ENCODE measurements at places on chromosomes 5 and 9.

DNA sequence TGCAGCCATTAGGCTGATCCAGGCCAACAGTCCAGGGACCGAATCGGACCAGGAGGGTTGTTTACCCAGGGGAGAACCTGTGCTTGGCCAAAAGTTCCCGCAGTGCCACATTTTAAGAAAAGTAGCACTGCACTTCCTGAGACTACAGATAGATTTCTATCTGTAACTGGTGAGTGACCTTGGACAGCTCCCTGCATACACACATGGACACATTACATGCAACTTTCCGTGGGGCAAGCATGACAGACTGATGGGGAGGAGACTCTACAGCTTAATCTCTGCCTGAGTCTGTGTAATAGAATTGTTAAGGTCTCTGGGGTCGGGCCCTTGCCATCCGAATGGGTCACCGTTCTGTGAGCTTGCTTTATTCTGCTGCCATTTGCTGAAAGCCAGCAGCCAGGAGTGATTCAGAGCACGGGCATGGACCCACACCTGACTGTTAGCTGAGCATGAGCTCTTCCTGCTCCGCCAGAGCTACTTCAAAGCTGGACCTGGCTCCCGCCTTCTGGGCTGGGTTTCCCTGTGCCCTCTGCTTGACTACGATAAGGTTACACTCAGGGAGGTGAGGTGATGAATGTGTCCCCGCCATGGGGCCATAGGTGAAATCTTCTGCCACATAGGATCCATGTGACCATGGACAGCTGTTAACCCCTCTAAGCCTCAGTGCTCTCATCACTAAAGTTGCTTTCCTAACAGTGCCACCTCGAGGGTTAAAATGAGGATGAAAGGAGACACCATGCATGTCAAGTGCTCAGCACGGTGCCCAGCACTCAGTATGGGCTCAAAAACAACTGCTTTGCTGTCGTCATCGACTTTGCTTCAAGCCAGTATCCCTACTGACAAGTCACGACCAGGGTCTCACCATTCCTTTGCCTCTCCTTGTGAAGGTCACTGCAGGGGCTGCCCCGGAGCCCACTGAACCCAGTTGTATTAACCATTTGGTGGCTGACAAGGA is 200.0 kb downstream of the MELK start:
- DNase-seq = no peak

DNA sequence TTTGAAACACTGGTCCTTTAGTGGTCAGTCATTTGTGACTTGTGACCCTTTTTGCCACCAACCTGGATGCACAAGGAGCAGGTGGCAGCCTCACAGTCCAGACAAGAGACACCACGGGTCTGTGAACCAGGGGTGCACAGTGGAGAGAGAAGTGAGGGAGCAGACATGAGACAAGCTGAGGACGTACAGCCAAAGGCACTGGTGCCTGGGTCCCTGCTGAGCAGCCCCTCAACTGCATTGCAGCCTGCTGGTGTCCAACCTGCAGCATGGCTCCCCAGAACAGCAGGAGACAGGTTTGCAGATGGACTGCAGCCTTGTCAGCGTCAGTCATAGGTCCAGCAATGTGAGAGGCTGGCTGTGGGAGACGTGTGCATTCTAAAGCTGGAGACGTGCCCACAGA is 124.2 kb upstream of the FSTL4 start:
- DNase-seq = no peak

DNA sequence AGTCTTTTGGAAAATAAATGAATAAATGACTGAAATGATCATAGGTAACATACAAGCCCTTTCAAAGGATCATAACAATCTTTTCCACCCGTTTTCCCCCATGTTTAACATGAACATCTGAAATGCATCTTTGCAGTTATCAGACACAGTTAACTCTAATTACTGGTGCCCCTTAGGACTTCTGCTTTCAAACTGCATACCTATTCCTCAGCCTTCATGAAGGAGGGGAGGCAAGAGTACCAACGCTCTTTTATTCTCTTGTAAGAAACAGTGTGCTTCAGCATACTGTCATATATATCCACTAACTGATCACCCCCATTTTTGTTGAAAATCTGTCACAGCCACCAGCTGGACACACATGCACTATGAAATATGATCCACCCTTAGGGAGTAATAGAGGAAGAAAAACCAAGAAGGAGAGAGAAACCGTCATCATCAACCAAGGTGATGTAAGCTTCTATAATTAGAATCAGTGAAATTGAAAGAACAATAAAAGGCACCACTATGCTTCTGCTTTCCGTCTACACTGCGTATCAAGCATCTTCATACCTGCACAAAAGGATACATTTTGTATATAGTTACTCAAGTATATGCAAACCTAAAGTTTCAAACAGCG is 98.7 kb downstream of the RAPGEF6 start:
- DNase-seq = peak; percentile 89

GRCh38 chr9:108045851-108046250 is 556.3 kb upstream of the KLF4 start:
- DNase-seq = no peak

DNA sequence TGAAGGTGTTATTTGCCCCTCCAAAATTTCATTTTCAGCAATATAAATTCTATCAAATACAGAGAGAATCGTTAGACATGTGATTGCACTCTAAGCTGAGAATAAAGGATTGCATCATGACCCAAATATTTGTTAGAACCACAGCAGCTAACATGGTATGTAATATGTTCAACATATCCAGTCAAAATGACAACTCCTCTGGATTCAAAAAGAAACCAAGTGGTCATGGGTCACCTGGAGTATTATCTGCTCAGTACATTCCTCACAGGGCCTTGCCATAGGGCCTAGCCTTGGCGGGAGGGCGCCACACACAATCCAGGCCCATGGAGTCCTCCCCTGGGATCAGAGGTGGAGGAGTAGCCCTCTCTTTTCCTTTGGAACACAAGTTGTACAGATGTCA is 179.2 kb downstream of the HSD17B3 start:
- DNase-seq = no peak

- DNase-seq = no peak
Observed at GRCh38 chr5:172403189-172403796, 51.0 kb downstream of the SH3PXD2B start.

DNA sequence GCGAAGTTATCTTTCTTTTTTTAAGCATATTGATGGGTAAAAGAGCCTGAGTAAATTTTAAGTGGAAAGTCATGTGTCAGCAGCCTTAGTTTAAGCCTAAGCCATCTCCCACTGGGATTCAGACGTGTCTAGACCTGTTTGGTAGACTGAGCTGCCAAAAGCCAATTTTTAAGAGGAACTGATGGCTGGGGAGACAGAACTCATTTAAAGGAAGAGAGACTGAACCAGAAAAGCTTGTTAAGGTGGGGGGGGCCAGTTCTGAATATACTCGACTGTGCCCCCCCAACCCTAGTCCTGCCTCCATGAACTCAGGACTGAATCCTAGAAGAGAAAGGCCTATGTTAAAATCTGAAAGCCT is 58.3 kb upstream of the PLPP1 start:
- peak; percentile 97 for DNase-seq

GRCh38 chr5:34687269-34688011 is 31.3 kb downstream of the RAI14 start:
- DNase-seq = no peak

GRCh38 chr5:116971131-116971530 is 396.5 kb upstream of the SEMA6A start:
- DNase-seq = no peak

DNA sequence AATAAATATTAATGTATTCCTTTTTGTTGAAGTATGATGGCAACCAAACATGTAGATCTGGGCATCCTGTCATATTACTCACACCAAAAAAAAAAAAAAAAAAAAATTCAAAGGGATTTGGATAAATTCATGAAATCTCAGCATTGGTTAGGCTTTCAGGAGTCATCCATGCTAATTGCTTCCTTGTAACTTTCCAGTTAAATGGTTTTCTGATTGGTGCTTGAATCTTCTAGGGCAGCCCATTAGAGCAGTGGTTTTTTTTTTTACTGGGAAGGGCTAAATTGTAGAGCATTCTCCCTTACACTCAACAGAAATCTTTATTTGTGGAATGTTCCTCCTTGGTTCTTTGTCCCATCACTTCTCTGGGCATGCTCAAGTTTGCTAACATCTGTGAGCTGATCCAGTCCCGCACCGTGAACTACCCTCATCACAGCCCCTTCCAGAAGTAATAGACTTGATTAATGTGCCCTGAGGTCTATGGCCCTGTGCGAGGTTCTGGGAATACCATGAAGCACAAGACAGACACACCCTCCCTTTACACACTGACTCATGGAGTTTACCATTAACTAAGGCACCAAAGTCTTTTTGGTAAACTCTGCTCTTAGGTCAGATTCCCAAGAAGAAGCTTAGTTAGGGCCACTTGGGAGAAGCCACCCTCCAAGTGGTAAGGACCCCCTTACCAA is 56.0 kb downstream of the RGS3 start:
- no peak for DNase-seq

GRCh38 chr5:23613566-23613965 is 106.2 kb downstream of the PRDM9 start:
- DNase-seq = no peak

GRCh38 chr9:18520416-18521047 is 46.6 kb downstream of the ADAMTSL1 start:
- DNase-seq = peak; percentile 64

DNA sequence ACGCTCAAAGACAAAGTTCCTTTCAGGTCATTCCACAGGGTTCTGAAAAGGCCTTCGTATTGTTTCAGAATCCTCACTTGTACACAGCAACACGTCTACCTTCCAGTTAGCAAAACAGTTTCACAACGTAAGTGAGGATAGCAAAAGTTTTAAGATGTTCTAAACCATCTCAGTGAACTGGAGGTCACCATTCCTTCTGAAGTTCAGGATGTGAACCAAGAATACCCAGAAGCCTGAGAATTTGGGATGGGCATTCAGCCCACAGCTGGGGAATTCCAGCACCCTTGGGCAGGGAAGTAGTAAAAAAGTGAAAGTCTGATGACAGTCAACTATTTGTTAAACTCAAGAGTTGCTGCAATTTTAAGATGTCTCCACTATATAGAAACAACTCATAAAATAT is 224.5 kb downstream of the BNC2 start:
- no peak for DNase-seq

DNA sequence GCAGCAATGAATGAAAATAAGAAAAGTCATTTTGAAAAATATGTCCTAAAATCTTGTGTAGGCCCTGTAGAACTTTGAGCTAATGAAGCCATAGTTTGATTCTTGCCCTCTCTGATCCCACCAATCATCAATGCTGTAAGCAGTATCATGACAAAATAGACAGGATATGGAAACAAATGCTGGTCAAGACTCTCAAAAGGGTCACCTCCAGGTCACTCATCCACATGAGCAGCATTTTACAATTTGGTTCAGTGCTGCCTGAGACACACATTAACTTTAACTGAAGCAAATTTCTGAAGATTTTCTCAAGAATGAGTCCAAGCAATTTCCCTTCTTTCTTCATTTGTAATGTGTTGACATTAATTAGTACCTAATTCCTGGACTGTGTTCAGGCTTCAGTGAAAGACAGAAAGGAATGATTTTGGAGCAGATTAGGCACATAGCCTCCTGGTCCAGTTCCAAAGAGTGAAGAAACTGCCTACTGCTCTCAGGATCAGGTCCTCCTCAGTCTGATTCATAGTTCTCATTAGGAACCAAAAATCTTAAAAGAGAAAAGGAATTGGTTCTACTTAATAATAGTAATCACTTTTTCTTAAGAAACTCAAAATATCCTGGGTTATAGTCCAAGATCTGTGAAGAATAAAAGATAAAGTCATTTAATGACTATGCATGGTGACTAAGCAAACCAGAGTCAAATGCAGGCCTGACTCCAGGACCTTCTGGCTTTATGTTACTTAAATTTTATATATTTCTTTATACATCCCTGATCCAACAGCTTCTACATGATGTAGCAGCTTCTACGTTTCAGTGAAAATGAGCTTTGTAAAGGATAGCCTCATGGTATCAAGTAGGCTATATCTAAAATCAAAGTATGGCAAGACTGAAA is 192.1 kb upstream of the RGMB start:
- DNase-seq = no peak

- no peak for DNase-seq
Observed at GRCh38 chr9:70987986-70988385, 133.4 kb downstream of the TRPM3 start.

DNA sequence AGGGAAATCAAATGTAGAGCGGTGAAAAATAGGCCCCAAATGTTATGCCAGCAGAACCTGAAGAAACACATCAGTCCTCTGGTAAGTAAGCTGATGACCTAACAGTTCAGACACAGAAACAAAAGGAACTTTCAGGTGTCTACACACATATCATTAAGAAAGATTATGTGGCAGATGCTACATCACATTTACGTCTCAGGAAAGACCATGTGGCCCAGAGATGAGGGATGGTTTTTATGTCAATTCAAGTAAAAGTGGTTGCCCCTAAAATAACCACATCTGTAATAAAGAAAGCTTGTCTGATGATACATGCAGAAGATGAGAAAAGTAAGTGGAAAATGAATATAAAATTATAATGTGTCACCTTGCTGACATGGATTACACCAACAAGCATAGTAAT is 31.4 kb downstream of the GNAQ start:
- no peak for DNase-seq

GRCh38 chr5:128924299-128924698 is 41.0 kb upstream of the SLC27A6 start:
- no peak for DNase-seq

DNA sequence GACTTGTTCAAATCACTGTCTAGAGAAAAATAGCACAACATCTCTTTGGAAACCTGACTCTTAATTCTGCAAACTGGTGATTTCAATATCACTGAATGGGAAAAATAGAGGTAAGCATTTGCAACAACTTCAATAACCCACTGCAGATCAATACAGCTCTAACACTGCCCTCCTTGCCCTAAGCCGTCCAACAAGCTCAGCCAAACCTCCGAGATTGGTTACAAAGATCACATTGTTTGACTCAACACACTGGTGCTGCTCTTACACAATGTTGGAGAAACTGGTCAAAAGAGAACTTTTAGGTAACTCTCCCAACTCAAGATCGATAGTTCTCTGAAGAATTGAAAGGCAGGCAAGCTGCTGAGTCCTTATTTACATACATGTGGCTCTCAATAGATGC is 150.4 kb downstream of the SPOCK1 start:
- no peak for DNase-seq

DNA sequence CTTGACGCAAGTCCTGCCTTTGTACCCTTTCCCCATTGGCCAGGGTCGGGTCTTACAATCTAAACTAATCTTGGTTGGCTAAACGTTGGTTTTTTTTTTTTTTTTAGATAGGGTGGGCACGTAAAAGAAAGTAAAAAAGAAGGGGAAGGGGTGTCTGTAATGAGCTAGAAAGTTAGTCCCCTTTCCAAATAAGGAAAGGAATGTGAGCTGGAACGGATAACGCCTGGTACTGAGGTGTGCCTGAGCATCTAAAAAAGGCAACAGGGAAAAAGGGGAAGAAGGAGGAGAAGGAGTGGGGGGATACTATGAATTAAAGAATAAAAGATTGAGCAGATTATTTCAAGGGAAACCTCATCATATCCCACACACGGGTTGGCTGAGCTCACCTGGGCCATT is 66.2 kb upstream of the IL17B start:
- no peak for DNase-seq

DNA sequence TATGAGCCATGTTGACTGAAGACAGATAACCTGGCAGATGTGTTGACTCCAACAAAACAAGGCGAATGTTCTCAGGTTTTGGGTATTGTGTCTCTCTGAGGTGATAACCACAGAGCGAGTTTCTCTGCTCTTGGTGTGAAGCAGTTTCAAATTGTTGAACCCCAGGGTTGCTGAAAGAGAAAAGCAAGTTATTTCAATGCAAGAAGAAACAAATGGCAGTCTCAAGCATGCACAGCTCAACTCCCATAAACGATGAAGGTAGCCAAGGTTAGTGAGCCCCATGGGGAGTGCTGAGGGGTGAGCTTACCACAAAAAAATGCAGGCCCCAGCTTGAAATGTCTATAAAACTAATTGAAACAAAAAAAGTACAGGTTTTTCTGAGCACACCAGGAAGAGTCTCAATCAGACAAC is 220.8 kb upstream of the DAPK1 start:
- no peak for DNase-seq

Measured in NCI-H2171 treated with DMSO at 0.1 percent for 48 hours (cell line).